Activated T-cell treated with anti-CD3 and anti-CD28 coated beads for 1 hour (primary cell): ENCODE measurements at places on chromosomes 7 and 10.

DNA sequence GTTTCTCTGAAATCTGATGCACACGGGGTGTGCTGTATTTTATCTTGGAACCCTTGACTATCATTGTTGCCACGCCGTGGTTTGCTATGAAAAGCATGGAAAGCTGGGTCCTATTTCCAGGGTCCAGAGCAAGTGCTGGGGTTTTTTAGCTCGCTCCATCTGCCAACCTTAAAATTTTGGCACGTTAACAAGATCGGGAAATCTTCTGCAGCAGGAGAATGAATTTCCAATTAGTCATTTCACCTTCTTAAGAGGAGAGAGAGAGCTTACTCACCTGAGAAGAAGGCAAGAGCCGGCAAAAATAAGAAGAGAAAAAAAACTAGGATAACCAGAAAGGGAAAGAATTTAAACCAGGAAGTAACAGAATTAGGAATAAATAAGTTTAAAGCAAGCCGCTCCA lies 223.6 kb upstream of the CELF2 start:
- DNase-seq: no peak

- DNase-seq: no peak
Observed at GRCh38 chr10:17212802-17213221, 11.3 kb upstream of the TRDMT1 start.

DNA sequence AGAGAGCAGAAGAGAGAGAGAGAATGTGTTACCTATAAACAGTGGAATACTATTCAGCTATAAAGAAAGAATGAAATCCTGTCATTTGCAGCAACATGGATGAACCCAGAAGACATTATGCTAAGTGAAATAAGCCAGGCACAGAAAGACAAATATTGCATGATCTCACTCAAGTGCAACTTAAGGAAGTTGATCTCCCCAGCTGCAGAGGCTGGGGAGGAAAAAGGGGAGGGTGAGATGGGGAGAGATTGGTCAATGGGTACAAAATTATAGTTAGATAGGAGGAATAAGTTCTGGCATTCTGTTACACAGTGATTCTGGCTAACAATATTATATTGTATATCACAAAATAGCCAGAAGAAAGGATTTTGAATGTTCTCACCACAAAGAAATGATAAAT lies 11.2 kb upstream of the JAZF1 start:
- no peak for DNase-seq

- no peak for DNase-seq
Observed at GRCh38 chr10:113053091-113053490, 103.0 kb downstream of the TCF7L2 start.

GRCh38 chr7:105298439-105298894 lies 90.3 kb downstream of the SRPK2 start:
- DNase-seq: no peak

- DNase-seq: no peak
Observed at GRCh38 chr7:24786306-24786705, 29.0 kb upstream of the GSDME start.

GRCh38 chr7:99623702-99624447 lies 7.1 kb downstream of the ZSCAN25 start:
- no peak for DNase-seq

DNA sequence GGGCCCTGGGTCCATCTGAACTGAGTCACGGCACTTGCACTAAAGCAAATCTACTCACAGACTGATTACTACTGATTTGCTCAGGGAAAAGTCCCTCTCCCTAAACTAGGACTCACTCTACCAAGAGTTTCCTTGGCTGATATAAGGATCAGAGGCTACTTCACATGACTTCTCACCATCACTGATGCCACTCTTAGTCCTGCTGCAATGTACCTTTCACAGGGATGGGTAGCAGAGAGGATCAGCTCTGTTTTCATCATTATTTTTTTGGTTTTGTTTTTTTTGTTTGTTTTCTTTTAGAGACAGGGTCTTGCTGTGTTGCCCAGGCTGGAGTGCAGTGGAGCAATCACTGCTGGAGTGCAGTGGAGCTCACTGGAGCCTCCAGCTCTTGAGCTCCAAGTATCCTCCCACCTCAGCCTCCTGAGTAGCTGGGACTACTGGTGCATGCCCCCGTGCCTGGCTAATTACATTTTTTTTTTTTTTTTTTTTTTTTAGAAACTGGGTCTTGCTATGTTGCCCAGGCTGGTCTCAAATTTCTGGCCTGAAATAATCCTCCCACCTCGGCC lies 200.6 kb downstream of the JCAD start:
- DNase-seq: no peak

- no peak for DNase-seq
Observed at GRCh38 chr10:129090618-129091366, 376.2 kb upstream of the MGMT start.

- no peak for DNase-seq
Observed at GRCh38 chr10:100508691-100509150, 10.9 kb downstream of the SEC31B start.

GRCh38 chr10:29622382-29622922 lies 12.3 kb downstream of the SVIL start:
- DNase-seq: no peak

DNA sequence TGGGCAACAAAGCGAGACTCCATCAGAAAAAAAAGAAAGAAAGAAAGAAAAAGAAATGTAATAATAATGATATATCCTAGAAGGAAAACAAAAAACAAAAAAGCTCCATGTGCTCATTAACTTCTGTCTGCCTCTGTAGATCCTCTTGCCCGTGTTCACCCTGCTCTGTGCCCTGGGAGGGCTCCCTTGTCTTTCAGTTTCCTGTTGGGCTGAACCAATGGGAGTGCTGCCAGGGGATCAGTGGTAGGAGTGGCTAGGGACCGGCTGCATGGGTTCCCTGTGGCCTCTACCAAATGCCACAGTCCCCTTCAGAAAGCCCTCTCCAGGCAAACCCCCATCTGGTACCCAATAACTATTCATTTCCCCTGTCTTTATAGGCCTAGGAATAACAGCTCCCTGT lies 51.8 kb upstream of the PARD3 start:
- no peak for DNase-seq

GRCh38 chr7:150910996-150911422 lies 58.7 kb downstream of the AOC1 start:
- DNase-seq: no peak
